Right lung (tissue), 10 donors: ENCODE measurements at places on chromosomes 12 and 14.

- DNase-seq, result no peak
Observed at GRCh38 chr12:22709292-22709691, 84.3 kb downstream of the ETNK1 start.

- DNase-seq, result no peak
Observed at GRCh38 chr14:61533513-61534255, 161.6 kb upstream of the HIF1A start.

GRCh38 chr12:127716166-127716565 lies 550.8 kb upstream of the TMEM132C start:
- DNase-seq, result no peak

DNA sequence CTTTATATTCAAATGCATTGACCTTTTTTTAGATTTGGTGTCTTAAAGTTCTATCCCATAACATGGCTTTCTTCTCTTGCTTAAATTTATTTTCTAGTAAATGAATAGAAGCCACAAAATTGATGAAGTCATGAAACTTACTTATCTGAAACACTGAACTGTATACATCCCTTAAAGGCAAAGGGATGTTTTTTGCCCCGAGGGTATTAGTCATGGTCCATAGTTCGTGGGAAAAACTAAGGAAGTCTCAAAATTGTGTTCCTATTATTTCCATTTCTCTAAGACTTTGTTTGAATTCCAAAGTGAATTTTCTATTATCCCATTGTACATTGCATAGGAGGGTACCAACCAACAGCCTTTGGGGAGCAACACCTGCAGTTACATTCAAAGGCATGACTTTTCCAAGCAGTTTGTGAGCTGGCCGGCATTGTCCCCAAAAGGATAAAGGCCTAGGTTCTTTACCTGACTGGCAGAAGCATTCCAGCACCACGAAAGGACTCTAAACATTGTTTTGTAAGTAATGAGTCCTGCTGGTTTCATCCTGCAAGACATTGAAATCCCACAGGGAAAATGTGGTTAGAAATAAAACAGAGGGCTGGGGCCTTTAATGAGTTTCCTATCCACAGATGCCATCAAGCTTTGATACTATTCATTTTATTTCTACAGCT lies 473.5 kb downstream of the PRKD1 start:
- DNase-seq, result no peak

GRCh38 chr12:109595321-109595902 lies 21.8 kb downstream of the MVK start:
- DNase-seq, result no peak

- DNase-seq, result no peak
Observed at GRCh38 chr14:71267007-71267513, 359.8 kb downstream of the PCNX1 start.

- no peak for DNase-seq
Observed at GRCh38 chr14:22519877-22520685, 68.9 kb downstream of the DAD1 start.

- no peak for DNase-seq
Observed at GRCh38 chr14:104954746-104955395, 23.3 kb downstream of the AHNAK2 start.

GRCh38 chr14:27242874-27243273 lies 645.0 kb upstream of the NOVA1 start:
- no peak for DNase-seq

DNA sequence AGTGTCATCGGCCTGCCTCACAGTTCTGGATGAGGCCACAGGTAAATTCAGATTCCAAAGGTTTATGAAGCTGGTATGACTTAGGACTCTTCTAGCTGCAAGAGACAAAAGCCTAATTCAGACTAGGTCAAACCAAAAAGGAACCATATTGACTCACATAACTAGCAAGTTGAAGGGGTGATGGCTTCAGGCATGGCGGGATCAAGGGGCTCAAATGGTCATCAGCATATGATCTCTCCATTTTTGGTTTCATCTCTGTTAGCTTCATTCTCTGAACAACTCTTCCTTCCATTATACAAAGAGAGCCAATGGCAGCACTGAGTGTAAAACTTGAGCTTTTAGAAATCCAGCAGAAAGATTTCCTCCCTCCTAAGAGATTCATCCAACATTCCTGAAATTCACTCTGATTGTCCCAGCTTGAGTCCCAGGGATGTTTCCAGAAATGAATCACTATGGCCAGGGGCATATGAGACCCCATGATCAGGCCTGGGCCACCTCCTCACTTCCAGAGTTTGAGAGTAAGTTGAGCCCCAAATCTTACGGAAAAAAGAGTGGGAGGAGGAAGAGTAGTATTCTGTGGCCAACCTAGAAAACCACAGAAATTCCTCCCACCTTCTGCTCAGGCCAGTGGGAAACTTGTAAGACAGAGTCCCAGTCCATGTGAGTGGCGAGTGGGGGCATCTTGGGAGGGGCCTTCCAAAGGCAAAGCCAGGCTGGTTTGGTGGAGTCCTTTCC lies 2.0 kb upstream of the MAP1LC3B2 start:
- DNase-seq, result no peak
